ENCODE measurements at places on chromosomes 1 and 21.

- DNase-seq: peak; percentile 70
Observed at GRCh38 chr1:26417111-26417759, 6.6 kb downstream of the LIN28A start.

DNA sequence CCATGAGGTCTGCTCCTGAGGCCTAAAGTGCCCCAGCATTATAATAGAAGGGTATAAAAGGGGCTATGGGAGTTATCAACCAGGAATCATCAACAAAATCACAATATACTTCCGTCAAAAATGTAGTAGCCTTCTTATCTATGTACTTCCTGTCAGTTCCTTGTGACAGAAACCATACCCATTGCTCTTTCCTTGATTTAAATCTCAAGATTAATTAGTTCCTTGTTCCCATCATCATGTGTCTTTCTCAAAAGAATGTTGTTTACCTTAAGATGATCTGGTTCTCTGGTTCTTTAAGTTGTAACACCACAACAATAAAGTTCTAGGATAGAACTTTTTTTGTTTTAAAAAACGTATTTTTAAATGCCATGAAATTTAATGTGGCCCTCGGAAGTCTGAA is 833.3 kb downstream of the LTN1 start:
- no peak for DNase-seq

DNA sequence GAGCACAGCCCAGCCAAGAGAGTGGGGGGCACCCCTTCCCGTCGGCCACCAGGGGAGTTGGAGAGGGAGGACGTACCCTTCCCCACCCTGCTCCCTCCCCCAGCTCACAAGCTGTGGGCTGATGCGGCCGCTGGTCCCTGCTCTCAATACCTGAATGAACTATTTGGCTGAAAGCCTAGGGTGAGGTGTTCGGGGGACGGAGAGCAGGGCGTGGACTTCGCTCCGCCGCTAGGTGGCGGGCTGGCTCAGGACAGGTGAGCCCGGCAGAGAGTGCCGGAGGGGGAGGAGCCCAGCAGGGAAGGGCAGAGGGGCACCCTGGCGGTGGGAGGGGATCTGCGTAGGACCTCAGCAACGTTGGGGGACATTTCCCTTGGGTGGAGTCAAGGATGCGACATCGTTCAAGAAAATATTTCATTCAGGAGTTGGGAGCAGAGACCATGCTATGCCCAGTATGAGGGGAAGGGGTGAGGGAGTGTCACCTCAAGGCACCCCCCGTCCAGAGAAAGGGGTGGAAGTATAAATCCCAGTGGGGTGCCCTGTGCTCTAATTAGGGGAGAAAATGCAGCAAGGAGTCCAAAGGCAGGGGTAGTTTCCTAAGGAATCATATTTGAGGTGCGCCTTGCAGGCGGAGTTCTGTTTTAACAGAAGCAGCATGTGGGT is 12.0 kb upstream of the RHBG start:
- peak; percentile 56 for DNase-seq

DNA sequence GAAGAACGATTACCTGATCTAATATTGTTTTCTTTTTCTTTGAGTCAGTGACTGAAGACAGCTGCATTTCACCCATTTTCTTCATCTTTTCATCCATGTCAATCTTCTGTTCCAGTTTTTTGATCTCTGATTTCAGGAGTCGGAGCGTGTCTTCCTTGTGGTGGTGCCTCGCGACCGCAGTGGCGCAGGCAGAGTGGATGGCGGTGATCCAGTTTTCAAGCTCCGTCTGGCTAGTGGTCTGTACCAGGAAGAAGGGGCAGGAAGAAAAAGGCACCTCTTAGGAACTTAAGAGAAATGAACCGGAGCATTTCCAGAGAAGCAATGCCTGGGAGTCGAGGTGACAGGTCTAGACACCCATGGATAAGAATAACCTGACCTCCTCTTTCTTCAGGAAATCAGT is 118.3 kb downstream of the TIAM1 start:
- DNase-seq: no peak

DNA sequence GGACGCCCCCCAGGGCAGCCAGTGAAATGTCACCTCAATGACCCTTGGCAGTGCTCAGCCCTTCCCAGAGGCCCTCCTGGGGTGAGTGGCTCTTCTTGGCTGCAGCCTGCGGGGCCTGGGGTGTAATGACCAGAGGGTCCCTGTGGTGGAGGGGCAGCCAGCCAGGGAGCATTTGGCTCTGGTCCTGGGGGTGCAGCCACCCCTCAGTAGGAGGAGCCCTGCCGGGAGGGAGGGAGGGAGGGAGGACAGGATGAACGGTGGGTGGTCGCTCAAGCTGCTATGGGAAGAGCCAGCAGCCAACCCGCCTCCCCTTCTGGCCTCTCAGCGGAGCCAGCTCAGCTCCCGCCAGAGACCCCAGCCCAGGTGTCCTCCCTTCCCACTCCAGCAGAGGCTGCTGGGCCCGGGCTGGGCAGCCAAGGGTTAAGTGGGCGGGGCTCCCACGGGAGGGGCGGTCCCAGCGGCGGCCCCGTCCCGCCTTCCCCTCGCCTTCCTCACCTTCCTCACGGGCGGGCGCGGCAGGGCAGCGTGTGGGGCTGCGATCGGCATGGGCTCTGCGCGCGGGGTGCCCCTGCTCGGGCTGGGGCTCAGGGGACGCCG is 9.0 kb upstream of the PLCH2 start:
- DNase-seq: no peak

DNA sequence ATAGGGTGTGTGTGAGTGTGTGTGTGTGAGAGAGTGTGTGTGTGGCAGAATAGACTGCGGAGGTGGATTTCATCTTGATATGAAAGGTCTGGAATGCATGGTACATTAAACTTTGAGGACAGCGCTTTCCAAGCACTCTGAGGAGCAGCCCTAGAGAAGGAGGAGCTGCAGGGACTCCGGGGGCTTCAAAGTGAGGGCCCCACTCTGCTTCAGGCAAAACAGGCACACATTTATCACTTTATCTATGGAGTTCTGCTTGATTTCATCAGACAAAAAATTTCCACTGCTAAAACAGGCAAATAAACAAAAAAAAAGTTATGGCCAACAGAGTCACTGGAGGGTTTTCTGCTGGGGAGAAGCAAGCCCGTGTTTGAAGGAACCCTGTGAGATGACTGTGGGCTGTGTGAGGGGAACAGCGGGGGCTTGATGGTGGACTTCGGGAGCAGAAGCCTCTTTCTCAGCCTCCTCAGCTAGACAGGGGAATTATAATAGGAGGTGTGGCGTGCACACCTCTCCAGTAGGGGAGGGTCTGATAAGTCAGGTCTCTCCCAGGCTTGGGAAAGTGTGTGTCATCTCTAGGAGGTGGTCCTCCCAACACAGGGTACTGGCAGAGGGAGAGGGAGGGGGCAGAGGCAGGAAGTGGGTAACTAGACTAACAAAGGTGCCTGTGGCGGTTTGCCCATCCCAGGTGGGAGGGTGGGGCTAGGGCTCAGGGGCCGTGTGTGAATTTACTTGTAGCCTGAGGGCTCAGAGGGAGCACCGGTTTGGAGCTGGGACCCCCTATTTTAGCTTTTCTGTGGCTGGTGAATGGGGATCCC is 18.3 kb upstream of the HDAC1 start:
- DNase-seq: peak; percentile 91

GRCh38 chr1:161941726-161942436 is 81.8 kb downstream of the OLFML2B start:
- no peak for DNase-seq

DNA sequence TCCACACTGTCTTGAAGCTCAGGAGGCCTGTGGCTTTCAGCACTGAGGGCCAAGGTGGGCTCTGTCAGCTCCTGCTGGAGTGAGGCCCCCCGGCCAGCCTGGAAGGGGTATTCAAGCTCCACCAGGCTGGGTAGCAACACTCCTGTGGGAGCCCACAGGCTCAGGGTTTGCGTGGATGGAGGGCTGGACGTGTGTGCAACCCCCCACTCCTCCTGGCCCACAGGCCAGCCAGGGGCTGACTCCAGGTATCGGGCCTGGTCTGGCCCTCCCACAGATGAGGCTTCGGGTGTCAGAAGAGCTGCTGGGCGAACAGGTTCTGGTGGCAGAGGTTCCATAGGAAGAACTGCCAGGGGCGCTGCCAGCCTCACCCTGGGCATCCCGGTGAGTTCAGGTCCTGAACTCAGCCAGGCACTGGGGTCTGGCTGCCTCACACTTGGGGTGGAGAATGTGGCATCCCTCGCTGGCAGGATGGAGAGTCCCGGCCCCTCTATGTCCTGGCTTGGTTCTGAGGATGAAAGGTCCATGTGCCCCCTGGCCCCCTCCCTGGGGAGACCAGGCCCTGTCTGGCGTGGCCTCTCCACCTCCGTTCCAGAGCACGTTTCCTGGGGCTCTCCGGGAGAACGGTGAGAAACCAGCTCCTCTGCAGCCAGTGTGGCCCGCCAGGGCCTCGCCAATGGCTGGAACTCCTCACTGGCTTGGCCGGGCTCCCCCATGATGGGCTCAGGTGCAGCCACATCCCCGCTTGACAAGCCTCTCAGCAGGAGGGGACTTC is 64.6 kb upstream of the TARDBP start:
- DNase-seq: no peak

DNA sequence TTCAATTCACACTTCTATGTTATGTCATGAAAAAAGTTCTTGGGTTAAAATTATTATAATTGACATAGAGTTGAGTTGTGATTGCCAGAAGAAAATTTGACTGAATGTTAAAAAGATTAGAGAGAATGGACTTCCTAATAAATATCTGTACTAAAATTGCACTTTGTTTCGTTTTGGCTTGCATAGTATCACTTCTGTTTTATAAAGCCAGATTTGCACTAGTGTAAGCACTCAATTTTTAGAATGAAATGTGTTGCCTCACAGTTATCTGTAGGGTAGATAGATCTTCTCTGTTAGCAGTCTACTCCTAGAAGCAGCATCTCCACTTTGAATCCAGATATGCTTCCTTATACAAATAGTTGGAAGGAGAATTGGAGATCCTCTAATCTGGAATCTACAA is 95.2 kb upstream of the MPC2 start:
- DNase-seq: no peak

DNA sequence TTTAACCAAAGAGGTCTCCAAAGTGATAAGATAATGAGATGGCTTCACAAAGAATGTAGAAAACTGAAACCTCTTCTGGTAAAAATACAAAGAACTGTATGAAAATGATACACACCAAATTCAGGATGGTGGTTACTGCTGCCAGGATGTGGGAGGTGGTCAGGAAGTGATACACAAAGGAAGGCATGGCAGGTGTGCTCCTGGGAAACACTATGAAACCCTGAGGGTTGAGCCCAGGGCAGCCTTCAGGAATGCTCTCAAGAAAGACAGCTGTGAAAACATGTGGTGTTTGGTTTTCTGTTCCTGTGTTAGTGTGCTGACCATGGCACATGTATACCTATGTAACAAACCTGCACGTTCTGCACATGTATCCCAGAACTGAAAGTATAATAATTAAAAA is 109.3 kb downstream of the NTNG1 start:
- no peak for DNase-seq

DNA sequence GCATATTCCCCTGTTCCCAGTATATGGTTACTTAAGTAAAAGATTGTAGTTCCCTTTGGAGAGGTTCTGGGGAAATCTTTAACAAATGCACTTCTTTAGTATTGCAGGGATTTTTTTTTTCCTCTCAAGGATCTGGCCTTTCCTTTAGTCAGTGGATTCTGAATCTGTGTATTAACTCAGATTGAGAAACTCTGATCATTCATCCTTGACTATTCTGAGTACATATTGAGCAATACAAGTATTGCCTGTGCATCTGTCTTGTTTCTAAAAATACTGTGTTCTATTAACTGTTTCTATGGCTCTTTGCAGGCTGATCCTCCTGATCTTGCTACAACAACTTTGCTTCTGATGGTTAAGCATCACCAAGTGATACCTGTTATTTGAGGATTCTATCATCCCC is 67.8 kb upstream of the FGGY start:
- DNase-seq: no peak

DNA sequence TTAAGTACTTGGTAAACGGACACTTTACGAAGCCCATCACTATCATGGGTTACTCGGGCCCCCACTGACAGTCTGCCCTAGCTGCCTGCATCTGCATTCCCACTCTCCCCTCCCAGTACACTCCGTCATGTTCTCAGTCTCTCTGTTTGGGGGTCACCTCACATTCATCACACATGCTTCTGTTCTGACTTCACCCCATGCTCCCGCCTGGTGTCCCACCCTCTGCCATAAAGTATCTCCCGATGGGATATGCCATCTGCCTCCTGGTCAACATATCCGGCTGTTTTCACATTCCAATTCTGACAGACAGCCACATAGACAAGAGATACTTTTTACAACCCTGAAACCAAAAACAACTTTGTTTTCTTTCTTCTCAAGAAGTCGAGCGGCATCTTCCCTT is 1.0 kb downstream of the OLFML2B start:
- no peak for DNase-seq

DNA sequence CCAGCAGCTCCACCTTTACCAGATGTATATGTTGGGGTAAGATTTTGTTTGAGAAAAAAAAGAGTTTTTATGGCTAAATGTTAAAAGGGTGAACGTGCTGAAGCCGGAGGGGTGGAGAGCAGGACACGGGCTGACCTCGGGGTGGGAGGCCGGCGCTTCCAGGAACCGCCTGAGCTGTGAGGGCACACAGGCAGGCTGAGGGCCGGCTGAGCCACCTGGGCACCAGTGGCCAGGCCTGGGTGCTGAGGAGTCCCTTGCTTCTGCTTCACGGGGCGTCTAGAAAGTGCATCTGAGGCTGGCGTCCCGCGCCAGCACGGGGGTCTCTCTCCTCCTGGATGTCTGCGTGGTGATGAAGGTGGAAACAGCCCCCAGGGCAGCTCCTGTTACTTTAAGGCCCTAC is 33.6 kb upstream of the ADARB1 start:
- DNase-seq: no peak

GRCh38 chr1:55214934-55215193 is 300 bp downstream of the USP24 start:
- DNase-seq: no peak

DNA sequence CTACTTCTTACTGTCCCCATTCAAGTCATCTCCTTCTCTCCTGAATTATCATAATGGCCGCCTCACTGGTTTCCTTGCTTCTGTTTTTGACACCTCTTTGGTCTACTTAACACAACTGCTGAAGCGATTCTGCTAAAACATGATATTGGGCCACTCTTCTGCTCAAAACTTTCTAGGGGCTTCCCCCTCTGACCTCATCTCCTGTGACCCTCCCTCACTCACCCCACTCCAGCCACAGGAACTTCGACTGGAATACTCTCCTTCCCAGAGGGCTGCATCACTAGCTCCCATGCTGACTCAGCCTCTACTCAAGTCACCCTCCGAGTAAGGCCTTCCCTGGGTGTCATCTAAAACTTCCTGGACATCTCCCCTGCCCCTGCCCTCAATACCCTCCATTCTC is 35.7 kb downstream of the NRIP1 start:
- no peak for DNase-seq

GRCh38 chr1:14786109-14786675 is 187.7 kb downstream of the KAZN start:
- no peak for DNase-seq

- DNase-seq: no peak
Observed at GRCh38 chr1:107251839-107252238, 111.0 kb downstream of the NTNG1 start.

- no peak for DNase-seq
Observed at GRCh38 chr1:157856538-157856937, 14.9 kb upstream of the CD5L start.

DNA sequence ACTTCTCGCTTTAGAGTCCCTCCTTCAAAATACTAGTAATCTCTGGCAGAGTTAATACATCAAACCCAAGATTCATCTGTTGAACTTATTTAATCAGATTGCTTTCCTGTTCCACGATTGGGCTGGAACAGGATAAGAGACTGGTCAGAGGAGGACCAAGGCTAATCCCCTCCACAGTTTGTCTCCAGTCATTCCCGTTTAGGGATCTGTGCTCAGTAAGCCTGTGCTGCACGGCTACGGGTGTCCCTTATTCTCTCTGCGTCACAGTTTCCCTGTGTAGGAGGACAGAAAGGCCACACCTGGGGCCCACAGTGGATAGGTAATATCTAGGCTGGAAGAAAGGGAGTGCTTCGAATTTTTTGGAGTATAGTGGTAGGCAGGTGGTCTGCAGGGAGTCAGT is 16.5 kb upstream of the NUAK2 start:
- no peak for DNase-seq
